ENCODE measurements at places on chromosomes 2 and 18.

DNA sequence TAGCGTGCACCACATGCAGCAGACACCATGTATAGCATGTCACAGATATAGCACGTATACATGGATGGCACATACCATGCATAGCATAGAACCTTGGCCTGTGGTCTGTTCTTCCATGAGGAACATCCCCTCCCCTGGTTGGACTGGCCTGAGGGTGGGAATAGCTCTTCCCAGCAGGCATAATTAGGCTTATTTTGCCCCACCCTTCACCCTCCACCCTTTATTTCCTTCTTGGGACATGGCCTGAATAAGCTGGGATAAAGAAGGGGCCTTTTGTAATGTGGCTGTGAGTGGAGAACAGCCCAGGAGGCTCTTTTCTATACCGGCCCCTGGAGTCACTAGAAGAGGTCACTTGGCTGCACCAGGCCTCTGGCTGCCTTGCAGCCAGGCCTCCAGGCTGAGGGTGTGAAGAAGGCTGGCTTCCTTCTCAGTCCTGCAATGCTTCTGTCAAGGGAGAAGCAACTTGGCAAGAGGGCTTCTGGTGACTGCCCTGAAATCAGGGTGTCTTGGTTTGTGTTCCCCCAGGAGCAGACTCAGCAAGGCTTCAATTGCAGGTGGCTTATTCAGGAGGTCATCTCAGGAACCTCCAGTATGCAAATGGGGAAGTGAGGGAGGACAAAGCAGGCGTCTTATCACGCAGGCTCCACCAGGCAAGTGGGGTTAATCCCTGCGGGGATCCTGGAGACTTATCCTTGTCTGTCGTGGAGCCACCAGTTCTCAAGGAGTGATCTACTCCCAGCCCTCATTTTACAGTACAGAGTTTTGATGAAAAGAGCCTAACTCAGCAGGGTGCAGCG lies 68.2 kb downstream of the HS6ST1 start:
- DNase-seq: no peak

DNA sequence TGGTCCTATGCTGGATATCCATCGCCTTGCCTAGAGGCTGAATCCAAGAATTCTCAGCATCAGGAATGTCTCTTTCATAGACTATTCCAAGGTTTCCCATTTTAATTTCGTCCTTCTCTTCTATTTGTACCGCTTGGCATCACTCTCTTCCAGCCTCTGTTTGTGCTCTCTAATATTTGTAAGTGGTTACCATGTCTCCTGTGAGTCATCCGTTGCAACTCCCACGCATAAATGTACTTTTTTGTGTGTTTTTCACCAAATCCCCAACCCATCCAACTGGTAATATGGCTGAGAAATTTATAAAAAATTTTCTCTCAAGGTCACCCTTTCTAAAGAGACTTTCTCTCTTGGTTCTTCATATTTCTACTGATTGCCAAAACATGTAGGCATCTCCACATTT lies 21.8 kb downstream of the COLEC12 start:
- DNase-seq: no peak

DNA sequence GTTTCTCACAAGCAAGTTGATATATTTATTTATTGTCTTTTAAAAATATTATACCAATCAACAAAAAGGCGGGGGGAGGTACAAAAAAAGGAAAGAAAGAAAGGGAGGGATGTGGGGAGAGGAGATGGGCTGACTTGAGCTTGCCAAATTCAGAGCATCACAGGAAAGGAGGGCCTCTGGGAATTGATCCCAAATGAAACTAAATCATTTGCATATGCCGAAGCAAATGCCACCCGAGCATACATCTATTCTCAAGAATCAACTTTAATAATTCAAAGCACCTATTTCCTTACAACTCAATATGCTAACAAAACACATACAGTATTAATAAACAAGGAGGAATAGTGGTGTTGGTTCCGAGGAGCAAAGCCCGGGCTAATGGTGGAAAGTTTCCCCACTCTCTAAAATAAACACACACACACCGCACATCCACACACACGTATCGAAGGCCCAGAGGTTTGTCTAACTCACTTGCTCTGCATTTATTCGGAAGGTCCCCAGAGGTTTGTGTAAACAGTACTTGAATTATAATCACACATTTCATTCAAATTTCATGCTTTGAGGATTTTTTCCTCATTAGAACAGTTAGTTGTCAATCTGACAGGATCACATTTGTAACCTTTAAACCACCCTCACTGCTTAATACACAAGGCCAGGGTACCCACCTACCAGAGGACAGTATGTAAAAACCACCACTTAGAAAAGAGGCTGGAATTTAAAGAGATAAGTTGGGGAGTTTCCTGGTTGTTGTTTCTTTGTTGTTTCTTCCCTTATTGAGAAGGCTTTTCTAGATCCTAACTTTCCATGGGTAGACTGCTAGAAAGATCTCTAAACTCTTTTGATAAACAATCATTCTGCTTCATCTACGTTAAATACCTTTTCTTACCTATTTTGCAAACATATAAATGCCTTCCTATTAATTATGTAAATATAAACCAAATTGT lies 264.7 kb downstream of the TCF4 start:
- no peak for DNase-seq

GRCh38 chr18:9568186-9568585 lies 46.2 kb downstream of the PPP4R1 start:
- no peak for DNase-seq

DNA sequence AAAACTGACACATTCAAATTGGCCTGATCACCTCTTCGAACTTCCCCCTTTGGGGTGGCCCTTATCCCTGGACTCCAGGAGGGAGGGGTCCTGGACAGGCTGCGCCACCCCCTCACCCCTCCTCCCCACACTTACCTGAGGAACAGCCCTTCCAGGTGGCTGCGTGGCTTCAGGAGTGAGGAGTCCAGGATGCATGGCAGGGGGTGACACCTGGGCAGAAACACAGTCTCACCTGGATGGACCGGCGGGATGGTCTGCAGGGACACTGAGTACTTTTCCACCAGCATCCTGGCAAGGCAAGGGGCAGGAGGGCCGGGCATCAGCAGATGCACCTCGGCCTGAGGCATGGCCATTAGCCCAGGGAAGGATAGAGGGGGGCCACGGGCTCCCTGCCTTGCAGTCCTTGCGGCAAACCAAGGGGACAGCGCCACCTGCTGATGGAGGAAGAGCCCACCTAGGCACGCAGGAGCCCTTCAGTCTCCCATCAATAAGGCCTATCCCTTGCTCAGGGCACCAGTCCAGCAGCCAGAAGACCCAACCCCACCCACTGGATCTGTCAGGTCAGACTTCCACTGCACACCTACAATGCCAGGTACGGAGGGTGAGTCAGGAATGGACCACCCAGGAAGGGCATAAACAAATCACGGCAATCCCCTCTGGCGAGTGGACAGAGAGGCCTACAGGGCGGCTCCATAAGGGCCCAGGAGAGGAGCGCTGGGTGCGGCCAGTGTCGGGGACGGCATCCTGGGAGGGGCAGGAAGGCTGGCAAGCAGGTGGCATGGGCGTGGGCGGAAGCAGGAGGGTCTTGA lies 26.0 kb downstream of the FAM178B start:
- peak; percentile 89 for DNase-seq

DNA sequence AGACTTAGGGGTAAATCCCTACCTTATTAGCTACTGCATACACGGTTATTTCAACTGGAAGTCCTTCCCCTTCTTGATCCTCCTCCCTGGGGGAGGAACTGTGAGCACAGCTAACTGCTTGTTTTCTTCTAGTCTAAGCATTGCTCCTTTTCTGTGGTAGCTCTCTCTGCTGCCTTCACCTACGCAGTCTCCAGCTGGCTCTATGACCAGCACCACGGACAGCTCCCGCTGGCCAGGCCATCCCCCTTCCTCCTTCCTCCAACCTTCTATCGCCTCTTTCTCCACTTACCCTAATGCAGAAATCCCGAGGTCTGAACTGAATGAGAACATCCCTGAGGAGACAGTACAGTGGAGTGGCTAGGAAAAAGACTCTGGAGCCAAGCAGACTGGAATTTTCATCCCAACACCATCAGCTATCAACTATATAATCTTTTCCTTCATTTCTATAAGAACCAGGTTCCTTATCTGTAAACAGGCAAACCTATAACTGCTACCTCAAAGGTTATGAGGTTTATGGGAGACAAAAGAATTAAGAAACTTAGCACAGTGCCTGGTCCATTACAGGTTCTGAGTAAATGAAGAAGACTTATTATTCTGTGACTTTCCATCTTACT lies 4.7 kb upstream of the CFAP65 start:
- no peak for DNase-seq

- no peak for DNase-seq
Observed at GRCh38 chr18:21105936-21106335, 5.7 kb downstream of the ROCK1 start.

GRCh38 chr2:43075054-43075593 lies 151.3 kb downstream of the ZFP36L2 start:
- peak; percentile 83 for DNase-seq

GRCh38 chr2:164589522-164589921 lies 31.8 kb downstream of the GRB14 start:
- no peak for DNase-seq

DNA sequence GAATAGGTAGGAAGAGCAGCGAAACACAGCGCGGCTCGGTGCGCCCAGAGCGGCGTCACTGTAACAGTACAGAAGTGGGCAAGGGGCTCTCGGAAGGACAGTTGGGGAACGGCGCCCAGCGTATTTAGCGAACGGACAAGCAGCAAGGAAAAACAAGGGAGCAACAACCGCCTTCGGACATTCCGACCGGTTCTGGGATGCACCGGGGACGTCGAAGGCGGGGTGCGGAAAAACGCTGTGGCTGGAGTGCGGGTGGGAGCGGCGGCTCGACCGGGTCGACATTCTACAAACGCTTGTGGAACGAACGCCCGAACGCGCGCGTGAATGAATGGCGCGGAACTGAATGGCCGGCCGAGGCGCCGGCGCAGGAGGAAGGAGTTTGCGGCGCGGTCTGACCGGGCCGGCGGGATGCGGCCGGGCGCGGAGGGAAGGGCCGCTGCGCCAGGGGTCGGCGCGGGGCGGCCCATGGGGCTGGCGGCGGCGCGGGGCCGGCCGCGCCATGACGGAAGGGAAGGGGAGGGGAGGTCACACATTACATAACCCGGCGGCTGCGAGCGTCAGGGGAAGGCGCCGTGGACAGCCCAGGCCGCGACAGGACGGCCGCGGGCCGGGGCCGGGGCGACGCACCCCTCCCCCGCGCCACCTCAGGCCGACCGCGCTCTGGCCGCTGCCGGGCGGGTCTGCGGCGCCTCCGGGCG lies 605 bp downstream of the REV1 start:
- DNase-seq: peak; percentile 51

DNA sequence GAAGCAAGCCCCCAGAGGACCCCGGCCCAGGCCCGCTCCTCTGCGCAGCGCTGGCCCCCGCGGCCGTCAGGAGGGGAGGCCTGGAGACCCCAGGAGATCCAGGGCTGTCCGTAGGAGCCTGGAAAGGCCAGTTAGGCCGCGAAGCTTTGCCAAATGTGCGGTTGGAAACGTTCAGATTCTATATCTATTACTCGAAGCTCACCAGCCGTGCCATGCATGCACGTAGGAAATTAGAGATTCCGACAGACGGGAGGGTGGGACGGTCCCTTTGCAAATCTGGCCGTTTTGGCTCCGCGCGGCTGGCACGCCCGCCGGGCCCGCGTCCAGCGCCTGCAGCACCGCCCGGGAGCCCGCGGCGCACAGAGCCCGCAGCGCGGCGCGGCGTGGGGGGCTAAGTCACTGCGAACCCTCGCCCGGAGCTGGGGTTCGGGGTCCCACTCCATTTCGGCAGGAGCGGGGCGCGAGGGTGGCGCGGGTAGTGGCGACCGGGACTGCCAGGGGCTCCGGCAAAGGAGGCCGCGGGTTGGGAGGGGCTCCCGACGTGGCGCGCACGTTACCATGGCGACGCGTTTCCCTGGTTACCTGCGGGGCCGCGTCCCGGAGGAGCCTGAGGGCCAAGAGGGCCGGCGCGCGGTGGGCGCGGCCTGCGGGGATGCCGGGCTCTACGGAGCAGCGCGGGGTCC lies 488.6 kb upstream of the SMIM21 start:
- DNase-seq: no peak

- no peak for DNase-seq
Observed at GRCh38 chr2:64000630-64001381, 18.4 kb downstream of the VPS54 start.

- DNase-seq: no peak
Observed at GRCh38 chr2:220053919-220054318, 426.5 kb downstream of the SLC4A3 start.

DNA sequence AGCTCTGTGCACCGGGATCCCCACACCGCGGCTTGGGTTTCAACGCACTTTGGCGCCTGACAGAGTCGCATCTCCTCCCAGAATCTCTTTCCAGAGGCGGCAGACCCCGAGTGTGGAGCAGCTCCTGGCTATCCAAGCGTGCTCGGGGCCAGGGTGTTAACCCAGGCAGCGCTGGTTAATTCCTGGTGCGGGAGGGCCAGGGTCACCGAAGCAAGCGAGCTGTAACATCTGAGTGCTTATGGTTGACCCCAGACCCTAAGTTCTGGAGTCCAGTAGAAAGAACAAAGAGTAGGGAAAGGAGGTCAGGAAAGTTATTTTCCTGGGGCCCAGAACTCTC lies 566 bp upstream of the OSR1 start:
- DNase-seq: no peak

DNA sequence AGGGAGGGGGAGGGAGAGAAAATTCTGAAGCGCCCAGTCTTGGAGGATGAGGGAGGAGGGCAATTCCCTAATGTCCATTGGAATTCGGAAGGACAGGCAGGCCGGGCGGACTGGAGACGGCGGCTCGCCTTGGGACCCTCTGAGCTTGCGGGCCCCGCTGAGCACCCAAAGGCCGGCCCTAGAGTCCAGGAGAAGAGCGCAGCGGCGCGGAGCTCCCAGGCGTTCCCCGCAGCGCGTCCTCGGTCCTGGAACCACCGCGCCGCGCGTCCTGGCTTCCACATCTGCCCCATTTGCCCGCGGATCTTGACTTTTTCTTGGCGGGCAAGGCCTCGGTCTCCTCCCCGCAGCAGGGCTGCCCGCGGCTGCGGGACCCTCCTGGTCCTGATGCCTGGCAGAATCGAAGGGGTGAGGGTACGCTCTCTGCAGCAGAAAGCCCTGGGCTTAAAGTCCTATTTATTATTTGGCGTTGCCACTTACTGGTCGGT lies 675 bp upstream of the MLPH start:
- no peak for DNase-seq

GRCh38 chr2:102758439-102758838 lies 3.4 kb upstream of the TMEM182 start:
- DNase-seq: no peak

DNA sequence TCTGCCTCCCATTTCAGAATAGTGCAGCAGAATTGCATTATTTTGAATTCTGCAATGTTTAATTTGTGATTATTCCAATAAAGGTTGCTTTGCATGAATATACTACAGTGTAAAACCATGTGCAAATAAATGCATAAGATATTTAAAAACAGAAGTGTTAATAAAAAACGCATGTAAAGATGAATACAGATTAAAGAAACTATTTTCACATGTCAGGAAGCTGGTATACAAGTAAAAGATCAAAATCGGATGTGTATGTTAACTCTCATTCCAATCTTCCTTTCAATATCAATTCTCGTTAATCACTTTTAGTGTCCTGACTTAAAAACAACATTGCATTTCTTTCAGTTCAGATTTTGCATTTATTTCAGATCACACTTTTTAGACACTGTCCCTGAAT lies 3.1 kb downstream of the MCEE start:
- DNase-seq: no peak

GRCh38 chr2:80947601-80948130 lies 643.1 kb upstream of the LRRTM1 start:
- no peak for DNase-seq

GRCh38 chr2:7987992-7988391 lies 693.9 kb upstream of the ID2 start:
- DNase-seq: no peak
